SK-MEL-5 (cell line): ENCODE measurements at places on chromosomes 3 and 15. TPM values are rescaled to one million over a fixed set of nuclear protein-coding genes. Genes with fewer than 3 reads are reported as not detected.

The ZPLD1 gene
- total RNA-seq: 0.11 and 0.45 TPM in 2 replicates

The KIF9 gene
- total RNA-seq: 8.0 and 14.3 TPM in 2 replicates

The PCLAF gene
- total RNA-seq: 95.4 and 144 TPM in 2 replicates

The CCR3 gene
- not detected in 2 replicates for total RNA-seq

The SLC6A11 gene
- 0.08 and 0.13 TPM in 2 replicates for total RNA-seq

The STRA6 gene
- total RNA-seq: not detected in 2 replicates

The CCDC54 gene
- total RNA-seq: not detected in 2 replicates

The SMCO1 gene
- total RNA-seq: not detected in 2 replicates

The PRR23E gene
- total RNA-seq: not detected in 2 replicates
